ENCODE measurements at places on chromosomes 7 and 10. TPM values are rescaled to one million over a fixed set of nuclear protein-coding genes. Genes with fewer than 3 reads are reported as not detected.

CAV1 gene
- total RNA-seq, result 4.9 TPM

NME8 gene
- not detected for total RNA-seq

GRCh38 chr7:112521942-112522341 is 41.2 kb downstream of the LSMEM1 start:
- H3K4me3 ChIP-seq, result no peak overlapping the region
- H3K4me1 ChIP-seq, result no peaks in the 10 kb centered on the region
- H3K36me3 ChIP-seq, result no peaks in the 10 kb centered on the region
- no peak for DNase-seq
- no peak overlapping the region for H3K27ac ChIP-seq

DNA sequence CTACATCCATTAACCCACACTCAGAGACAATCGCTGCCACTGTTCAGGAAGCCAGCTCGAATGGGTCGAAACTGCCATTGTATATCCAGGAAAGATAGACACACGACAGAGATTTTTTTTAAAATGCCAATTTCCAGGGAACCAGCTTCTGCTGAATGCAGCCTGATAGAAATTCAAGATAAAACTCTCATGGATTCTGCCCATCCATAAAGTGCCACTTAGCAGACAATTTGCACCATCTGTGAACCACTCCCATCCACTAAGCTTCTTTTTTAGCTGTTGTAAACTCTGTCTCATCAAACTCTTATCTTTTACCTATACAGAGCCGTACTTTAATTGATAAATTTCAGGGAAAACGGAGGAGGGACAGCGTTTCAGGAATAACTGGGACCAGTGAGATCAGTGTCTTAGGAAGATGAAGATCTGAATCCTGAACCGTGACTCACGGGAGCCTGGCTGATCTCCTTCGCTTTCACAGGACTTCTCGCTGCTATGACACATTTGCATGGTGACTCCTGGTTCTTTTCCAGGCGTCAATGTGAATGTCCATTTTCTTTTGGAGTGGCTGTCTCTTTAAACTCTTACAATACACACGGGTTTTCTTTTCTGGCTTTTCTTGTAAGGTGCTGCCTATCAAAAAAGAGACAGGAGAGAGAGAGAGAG is 103.4 kb downstream of the FAM204A start:
- no peak for DNase-seq
- peaks cover 2% of the 10 kb centered on the region for H3K27me3 ChIP-seq
- H3K4me3 ChIP-seq, result no peak overlapping the region
- H3K4me1 ChIP-seq, result no peaks in the 10 kb centered on the region
- no peak overlapping the region for H3K27ac ChIP-seq

GRCh38 chr7:95980167-95980566 is 207.8 kb downstream of the DYNC1I1 start:
- H3K36me3 ChIP-seq, result no peaks in the 10 kb centered on the region
- no peak overlapping the region for H3K27ac ChIP-seq
- no peaks in the 10 kb centered on the region for H3K4me1 ChIP-seq
- no peak for DNase-seq
- no peak overlapping the region for H3K4me3 ChIP-seq

- DNase-seq, result no peak
- H3K4me3 ChIP-seq, result no peak overlapping the region
- H3K36me3 ChIP-seq, result peaks cover 4% of the 10 kb centered on the region
- H3K4me1 ChIP-seq, result peaks cover 8% of the 10 kb centered on the region
Observed at GRCh38 chr10:14926722-14927416, 27.0 kb downstream of the DCLRE1C start.

Measured in Caco-2 (cell line).